Fibroblast of lung (primary cell): ENCODE measurements at places on chromosomes 5 and 9. TPM values are rescaled to one million over a fixed set of nuclear protein-coding genes. Genes with fewer than 3 reads are reported as not detected.

The SLC6A19 gene
- not detected in 2 replicates for total RNA-seq

The RNF183 gene
- not detected in 2 replicates for total RNA-seq

The LCN9 gene
- not detected in 2 replicates for total RNA-seq

- DNase-seq: no peak
These were observed 386.1 kb upstream of the KIF2A start for GRCh38 chr5:61919920-61920319.

GRCh38 chr5:28066856-28067255, 1028.5 kb upstream of the CDH9 start:
- DNase-seq: no peak

DNA sequence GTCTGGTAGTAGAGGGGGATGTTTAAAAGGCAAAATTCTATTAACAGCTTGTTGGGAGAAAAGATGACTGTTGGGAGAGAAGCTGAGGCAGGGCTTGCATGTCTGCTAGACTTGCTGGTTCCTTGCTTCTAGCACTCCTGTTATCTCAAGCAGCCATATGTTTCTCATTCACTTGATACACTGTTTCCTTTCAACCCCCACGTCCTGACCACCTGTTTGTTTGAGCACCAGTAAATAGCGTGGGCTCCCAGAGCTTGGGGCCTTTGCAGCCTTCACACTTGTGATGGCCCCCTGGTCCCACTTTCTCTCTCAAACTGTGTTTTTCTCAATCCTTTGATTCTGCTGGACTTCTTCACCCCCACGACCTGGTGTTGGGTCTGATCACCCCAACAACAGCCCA, 111.7 kb upstream of the TMEM161B start:
- no peak for DNase-seq

DNA sequence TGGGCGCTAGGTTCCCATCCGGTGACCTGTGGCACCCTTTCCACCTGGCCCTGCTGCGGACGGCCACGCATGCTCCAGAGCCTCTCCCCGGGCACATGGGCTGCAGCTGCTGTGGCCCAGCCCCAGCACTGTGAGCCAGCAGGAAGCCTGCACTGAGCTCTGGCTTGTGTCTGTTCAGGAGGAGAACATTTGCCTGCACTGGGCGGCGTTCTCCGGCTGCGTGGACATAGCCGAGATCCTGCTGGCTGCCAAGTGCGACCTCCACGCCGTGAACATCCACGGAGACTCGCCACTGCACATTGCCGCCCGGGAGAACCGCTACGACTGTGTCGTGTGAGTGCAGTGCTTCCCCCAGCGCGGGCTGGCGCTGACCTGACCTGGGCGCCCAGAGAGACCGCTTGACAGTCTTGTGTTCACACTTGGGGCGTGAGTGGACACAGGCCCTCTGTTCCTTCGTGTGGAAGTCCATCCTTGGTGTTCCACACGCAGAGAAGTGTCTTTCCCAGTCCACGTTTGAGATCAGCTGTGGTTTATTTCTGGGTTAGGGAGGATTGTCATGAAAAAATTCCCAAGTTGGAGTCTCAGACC, 66.2 kb upstream of the CACNA1B start:
- DNase-seq: no peak

GRCh38 chr5:51468196-51468595, 84.9 kb downstream of the ISL1 start:
- DNase-seq: no peak
